CD8-positive, alpha-beta T cell (primary cell): ENCODE measurements at places on chromosomes 6 and 20.
A peak's percentile ranks its signal among the peaks of the same experiment; 100 is the strongest.

DNA sequence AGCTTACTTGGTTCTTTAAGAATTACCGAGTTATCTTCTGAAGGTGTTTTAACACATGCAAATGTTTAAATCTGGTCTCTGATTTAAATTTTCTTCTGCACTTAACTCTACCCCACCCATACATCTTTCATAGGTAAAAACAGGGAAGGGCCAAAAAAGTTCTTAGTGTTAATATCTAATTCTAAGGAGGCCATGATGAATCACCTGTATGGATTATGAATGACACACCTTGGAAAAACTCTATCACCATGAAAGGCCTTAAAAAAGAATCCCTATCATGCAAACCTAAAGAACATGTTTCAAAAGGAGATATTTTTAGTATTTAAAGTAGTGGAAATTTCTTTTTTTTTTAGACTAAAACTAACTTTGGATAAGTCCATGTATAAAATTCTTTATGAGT, 54.7 kb downstream of the SLX4IP start:
- no peak for DNase-seq

DNA sequence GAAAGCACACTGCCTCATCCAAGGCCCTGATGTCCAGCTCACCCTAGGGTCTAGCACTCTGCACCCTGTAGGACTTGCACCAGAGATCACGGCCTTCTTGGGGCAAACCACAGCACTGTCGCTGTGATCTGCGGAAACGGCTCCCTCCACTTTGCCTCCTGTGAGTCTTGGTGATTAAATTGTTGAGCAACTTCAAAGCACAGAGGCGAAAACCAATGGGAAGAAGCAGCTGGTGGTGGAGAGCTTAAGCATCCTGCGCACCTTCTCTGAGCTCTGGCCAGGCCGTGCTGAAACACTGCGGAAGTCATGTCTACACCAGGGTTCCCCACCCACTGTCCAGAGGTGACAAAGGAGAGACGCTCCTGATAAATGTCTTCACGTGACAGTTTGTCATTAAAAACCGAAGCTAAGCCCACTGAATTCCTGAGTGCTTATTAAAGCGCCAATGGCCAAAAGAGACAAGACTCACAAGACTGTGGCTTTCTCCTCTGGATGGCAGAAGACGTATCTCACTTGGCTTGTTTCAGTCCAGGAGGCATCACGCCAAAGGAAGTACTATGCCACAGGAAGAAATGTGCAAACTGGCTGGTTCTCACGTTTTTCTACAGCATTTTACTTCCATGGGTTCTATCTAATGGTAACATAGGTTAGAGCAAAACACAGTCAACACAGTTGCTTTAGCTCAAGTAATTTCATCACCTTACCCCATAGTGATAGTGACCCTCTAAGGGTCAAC, 3.1 kb downstream of the RAMACL start:
- no peak for DNase-seq

DNA sequence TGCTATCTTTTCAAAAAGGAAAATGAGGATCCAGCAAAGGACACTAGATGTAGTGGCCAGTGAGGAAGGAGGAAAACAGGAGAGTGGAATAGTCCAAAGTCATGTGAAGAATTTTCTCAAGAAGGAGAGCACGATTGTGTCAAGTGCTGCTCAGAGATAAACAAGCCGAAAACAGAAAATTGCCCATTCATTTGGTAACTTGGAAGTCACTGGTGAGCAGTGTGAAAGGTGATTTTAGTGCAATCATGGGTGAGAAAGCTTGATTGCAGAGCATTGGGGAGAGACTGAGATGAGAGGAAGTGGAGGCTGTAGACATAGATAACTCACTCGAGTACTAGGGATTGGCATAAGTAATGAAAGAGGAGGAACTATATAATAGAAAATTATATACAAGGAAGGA, 26.0 kb upstream of the PRDM1 start:
- no peak for DNase-seq

DNA sequence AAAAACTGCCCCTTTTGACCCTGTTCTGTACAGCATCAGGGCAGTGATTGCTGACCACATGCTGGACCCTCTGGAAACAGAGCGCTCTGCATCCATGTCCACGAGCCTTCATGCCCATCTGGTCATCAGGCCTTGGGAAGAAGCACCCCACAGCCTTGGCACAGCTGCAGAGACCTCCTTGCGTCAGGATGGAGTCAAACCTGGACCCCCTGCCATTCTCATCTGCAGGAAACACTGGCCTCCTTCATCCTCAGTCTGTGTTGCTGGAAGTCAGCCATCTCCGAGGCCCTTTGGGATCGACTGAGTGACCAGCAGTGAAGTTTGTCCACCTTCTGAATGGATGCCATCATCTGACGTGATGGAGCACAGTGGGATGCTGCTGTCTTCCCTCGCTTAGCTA, 2138.3 kb upstream of the DEFB115 start:
- no peak for DNase-seq

- DNase-seq, result no peak
Measured at GRCh38 chr6:100432136-100432535, 32.6 kb downstream of the SIM1 start.

GRCh38 chr6:123747515-123747914, 56.1 kb upstream of the NKAIN2 start:
- no peak for DNase-seq

- DNase-seq, result no peak
Measured at GRCh38 chr6:157646012-157646411, 177.0 kb upstream of the SNX9 start.

GRCh38 chr6:39488255-39488879, 165.9 kb upstream of the KCNK16 start:
- no peak for DNase-seq

DNA sequence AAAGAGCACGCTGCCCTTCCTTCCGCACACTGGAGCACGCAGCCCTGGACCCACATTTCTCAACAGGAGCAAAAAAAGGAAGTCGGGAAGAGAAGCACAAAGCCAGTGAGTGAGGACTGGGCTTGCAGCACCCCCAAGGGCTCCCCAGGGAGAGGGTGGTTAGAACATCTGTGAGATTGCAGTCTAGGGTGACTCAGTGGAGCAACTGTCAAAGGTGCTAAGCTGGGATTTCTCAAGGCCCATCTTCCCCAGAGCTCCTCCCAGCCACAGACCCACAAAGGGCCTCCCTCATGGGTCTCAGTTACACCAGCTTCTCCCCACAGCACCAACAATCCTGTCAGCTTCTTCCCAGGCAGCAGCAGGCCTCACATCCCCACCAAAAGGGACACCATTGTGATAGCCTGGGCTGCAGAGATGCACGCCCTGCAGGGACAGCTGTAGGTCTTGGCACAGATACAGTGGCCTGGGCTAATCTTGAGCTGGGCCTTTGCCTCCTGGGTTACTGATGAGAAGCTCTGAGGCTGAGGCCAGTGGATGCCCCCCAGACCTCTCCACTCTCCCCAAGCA, 39.6 kb upstream of the CD93 start:
- DNase-seq, result peak; percentile 29

GRCh38 chr6:130223508-130223907, 757 bp upstream of the SAMD3 start:
- DNase-seq, result peak; percentile 68

GRCh38 chr6:32819729-32820128, 2.9 kb upstream of the HLA-DOB start:
- DNase-seq, result no peak
